ENCODE measurements at places on chromosomes 5 and 9.
A peak's percentile ranks its signal among the peaks of the same experiment; 100 is the strongest.

GRCh38 chr5:180787711-180788431 is 14.7 kb downstream of the MGAT1 start:
- H3K27me3 ChIP-seq, result no peaks in the 10 kb centered on the region
- no peak overlapping the region for H3K27ac ChIP-seq
- H3K36me3 ChIP-seq, result peaks cover 46% of the 10 kb centered on the region
- no peak overlapping the region for H3K4me3 ChIP-seq
- DNase-seq, result no peak

DNA sequence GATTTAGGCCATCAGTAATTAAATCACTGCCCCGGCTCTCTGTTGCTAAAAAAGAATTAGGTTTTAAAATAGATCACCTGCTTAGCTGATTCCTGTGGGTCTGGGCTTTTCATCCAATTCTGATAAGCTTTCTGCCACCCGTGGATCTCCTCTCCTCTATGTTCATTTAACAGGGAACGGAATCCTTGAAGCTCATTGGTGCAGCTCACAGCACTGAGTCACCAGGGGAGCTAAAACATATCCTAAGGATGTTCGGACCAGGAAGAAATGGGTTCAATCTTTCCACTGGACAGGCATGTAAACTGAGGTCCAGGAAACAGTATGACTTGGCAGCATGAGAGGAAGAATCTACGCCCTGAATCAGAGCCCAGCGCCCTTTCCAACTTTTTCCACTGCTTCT is 267.1 kb upstream of the GRIA1 start:
- no peak overlapping the region for H3K27ac ChIP-seq
- no peaks in the 10 kb centered on the region for H3K36me3 ChIP-seq
- no peak overlapping the region for H3K4me3 ChIP-seq
- DNase-seq, result no peak

DNA sequence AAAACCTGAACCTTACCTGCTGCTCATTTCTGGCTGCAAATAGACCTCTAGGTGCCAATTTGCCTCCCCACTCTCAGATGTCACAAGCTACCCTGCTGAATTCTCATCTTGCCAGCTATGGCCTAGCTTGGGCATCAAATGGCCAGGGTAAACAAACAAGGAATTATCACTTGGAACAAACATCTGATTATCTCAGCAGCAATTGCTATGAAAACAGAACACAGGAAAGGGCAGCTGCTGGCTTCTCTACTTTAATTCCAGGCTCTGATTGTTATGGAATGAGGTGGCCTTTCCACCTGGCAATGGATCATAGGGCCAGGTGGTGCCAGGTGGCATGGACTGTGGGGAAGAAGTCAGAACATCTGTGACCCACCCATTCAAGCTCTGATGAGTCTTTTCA is 505.1 kb downstream of the TLR4 start:
- H3K36me3 ChIP-seq, result no peaks in the 10 kb centered on the region
- no peak for DNase-seq
- no peak overlapping the region for H3K4me3 ChIP-seq

DNA sequence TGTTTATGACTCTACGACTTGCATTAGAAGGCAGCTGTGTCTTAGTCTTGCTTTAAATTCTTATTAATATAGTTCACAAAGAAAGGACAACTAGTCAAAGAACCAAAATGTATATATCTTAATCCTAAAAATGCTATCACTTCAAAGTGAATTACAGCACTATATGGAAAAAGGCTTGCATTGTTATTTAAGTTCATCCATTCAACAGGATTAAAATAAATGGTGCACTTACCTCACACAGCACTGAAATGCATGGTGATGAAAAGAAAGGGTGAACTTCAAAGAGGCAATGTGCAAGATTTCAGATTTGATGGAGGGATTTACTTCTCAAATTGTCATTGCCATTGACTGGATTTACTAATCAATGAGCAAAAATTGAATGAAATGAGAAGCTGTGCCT is 344.4 kb upstream of the NUDT12 start:
- no peaks in the 10 kb centered on the region for H3K27me3 ChIP-seq
- H3K27ac ChIP-seq, result no peak overlapping the region
- H3K36me3 ChIP-seq, result no peaks in the 10 kb centered on the region
- no peak for DNase-seq

GRCh38 chr5:55897206-55897894 is 46.2 kb downstream of the IL31RA start:
- H3K4me1 ChIP-seq, result peaks cover 10% of the 10 kb centered on the region
- DNase-seq, result no peak
- H3K27me3 ChIP-seq, result no peaks in the 10 kb centered on the region
- no peak overlapping the region for H3K27ac ChIP-seq
- no peak overlapping the region for H3K4me3 ChIP-seq
- H3K36me3 ChIP-seq, result no peaks in the 10 kb centered on the region

DNA sequence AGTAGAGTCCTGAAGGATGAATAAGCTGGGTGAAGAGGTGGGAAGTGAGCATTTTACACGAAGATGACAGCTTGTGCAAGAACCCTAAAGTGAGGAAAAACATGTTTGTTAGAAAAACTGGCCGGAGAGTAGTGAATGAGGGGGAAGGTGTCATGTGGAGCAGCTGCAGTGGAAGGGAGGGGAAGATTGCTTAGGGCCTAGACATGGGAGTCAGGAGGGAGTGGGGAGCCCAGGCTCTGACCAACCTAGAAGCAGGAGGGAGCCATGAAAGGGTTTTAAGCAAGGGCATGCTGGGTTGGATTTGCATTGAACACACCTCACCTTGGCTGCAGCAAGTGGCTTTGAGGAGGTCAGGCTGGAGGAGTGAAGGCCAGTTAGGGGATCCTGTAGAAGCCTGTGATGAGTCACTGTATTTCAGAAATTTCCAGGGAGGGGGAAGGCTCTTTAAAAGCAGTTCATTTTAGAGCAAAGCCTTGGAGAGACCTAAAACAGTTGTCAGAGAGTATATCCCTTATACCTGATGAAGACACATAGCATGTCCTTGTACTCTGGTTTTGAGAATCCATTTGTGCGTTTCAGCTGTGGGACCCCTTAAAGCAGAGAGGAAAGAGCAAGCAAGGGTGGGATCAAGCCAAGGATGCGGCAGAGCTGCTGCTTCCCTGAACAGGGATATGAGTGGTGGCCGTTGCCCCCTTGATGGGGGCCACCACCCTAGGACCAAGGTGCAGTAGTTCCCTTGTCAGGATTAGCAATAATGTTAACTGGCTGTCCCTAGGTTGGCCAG is 45.4 kb downstream of the ANGPTL2 start:
- DNase-seq, result no peak
- no peaks in the 10 kb centered on the region for H3K27me3 ChIP-seq
- no peak overlapping the region for H3K4me3 ChIP-seq
- H3K4me1 ChIP-seq, result peaks cover 38% of the 10 kb centered on the region
- H3K27ac ChIP-seq, result no peak overlapping the region
- H3K36me3 ChIP-seq, result no peaks in the 10 kb centered on the region

- no peak for DNase-seq
- no peak overlapping the region for H3K27ac ChIP-seq
- H3K4me3 ChIP-seq, result no peak overlapping the region
- no peaks in the 10 kb centered on the region for H3K36me3 ChIP-seq
These were observed 34.5 kb upstream of the LIFR start for GRCh38 chr5:38590838-38591522.

- H3K36me3 ChIP-seq, result no peaks in the 10 kb centered on the region
- no peak overlapping the region for H3K27ac ChIP-seq
- H3K27me3 ChIP-seq, result no peaks in the 10 kb centered on the region
- no peak overlapping the region for H3K4me3 ChIP-seq
- no peak for DNase-seq
These were observed 28.4 kb upstream of the NADK2 start for GRCh38 chr5:36270175-36270574.

GRCh38 chr5:92566113-92566786 is 1014.8 kb downstream of the NR2F1-AS1 start:
- H3K4me1 ChIP-seq, result no peaks in the 10 kb centered on the region
- no peaks in the 10 kb centered on the region for H3K27me3 ChIP-seq
- no peaks in the 10 kb centered on the region for H3K36me3 ChIP-seq
- H3K27ac ChIP-seq, result no peak overlapping the region
- H3K4me3 ChIP-seq, result no peak overlapping the region
- DNase-seq, result no peak

- no peak for DNase-seq
- no peaks in the 10 kb centered on the region for H3K36me3 ChIP-seq
- H3K4me3 ChIP-seq, result no peak overlapping the region
These were observed 34.1 kb downstream of the BNIP1 start for GRCh38 chr5:173178369-173178910.

DNA sequence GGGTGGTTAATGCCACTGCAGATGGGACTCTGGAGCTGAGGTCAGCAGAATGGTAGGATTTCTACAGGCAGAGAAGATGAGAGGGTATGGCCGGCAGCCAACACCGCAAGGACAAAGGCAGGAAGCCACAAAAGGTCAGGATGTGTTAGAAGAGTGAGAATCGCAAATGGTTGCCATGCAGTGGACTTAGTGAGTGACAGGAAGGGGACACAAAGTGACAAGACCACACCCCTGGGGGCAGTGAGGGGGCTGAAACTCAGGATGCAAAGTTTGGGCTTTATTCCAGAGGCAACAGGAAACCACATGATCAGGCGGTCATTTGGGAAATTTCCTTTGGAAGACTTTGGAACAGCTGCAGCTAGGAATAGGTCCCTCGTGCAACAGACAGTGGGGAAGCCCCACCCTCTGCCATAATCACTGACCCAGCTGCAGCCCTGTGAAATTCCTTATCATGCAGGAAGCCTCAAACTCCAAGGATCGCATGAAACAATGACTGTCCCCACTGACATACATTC is 14.2 kb upstream of the CCDC180 start:
- peaks cover 7% of the 10 kb centered on the region for H3K4me1 ChIP-seq
- DNase-seq, result no peak
- no peaks in the 10 kb centered on the region for H3K27me3 ChIP-seq

DNA sequence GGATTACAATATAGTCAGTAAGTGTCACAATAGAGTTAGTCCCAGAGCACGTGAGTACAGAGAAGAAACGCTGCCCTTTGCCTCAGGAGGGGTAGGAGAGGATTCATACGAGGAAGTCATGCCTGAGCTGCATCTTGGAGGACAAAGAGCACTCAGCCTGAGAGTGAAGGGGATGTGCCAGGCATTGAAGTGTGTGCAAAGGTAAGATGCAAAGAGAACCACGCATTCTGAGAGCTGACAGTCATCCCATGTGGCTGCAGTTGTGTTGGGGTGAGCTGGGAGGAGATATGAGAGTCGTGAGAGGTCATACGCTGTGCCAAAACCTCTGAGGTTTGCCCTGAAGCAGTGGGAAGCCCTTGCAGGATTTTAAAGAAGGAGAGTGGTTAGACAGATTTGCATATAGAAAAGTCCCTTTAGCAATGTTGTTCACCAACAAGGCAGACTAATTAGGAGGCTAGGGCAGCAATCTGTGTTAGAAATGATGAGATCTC is 97.5 kb downstream of the PIP5K1B start:
- no peaks in the 10 kb centered on the region for H3K36me3 ChIP-seq
- H3K27me3 ChIP-seq, result no peaks in the 10 kb centered on the region
- H3K4me1 ChIP-seq, result no peaks in the 10 kb centered on the region
- H3K4me3 ChIP-seq, result no peak overlapping the region

DNA sequence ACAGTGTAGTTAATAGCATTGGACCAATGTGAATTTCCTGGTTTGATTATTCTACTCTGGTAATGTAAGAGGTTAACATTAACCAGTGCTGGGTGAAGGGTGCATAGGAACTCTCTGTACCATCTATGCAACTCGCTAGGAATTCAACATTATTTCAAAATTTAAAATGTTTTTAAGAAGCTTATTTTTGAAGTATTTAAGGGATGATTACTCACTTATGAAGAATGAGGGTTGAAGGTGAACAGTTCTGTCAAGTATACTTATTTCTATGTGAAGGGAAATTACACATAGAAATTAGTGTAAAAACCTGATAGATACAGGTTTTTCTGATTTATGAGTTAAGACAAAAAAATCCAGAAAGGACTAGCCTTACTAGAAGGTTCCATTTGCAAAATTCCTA is 165.8 kb downstream of the INSYN2B start:
- DNase-seq, result no peak
- no peaks in the 10 kb centered on the region for H3K36me3 ChIP-seq
- no peaks in the 10 kb centered on the region for H3K4me1 ChIP-seq
- H3K27me3 ChIP-seq, result peaks cover 12% of the 10 kb centered on the region

GRCh38 chr9:132020272-132020671 is 59.4 kb downstream of the MED27 start:
- no peak overlapping the region for H3K27ac ChIP-seq
- no peaks in the 10 kb centered on the region for H3K36me3 ChIP-seq
- no peak for DNase-seq

- no peak for DNase-seq
- H3K27me3 ChIP-seq, result peaks cover 52% of the 10 kb centered on the region
- no peaks in the 10 kb centered on the region for H3K36me3 ChIP-seq
- H3K4me3 ChIP-seq, result peak within 1 kb of the TSS; percentile 58
These were observed at the start of gene SH3GL2 for GRCh38 chr9:17578911-17579793. Gene SH3GL2, plus strand, starts transcription at chr9:17579066.

GRCh38 chr5:53834500-53834899 is 274.1 kb downstream of the NDUFS4 start:
- no peaks in the 10 kb centered on the region for H3K36me3 ChIP-seq
- H3K4me1 ChIP-seq, result no peaks in the 10 kb centered on the region
- no peak overlapping the region for H3K27ac ChIP-seq
- no peak for DNase-seq
- no peak overlapping the region for H3K4me3 ChIP-seq

DNA sequence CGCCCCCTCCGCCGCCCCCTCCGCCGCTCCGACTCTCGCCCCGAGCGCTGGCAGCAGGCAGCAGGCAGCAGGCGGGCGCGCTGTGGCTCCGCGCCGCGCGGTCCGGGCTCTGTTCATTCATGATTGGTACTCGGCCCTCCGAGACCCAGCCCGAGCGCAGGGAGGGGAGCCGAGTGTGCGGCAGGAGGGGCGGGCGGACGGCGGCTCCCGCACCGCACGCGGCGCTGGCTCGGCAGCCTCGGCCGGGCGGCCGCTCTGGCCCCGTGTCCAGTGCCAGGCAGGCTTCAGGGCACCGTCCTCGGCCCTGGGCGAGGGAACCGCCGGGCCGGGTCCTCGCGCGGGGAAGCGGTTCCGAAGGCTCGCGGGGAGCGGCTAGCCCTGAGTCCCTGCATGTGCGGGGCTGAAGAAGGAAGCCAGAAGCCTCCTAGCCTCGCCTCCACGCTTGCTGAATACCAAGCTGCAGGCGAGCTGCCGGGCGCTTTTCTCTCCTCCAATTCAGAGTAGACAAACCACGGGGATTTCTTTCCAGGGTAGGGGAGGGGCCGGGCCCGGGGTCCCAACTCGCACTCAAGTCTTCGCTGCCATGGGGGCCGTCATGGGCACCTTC is at the start of gene KCNIP1:
TSS of gene KCNIP1 (plus strand) at position 31 of the 607 bp plus-strand sequence.
- H3K4me1 ChIP-seq, result peaks cover 9% of the 10 kb centered on the region
- H3K27me3 ChIP-seq, result peaks cover 24% of the 10 kb centered on the region
- H3K4me3 ChIP-seq, result peak within 1 kb of the TSS; percentile 46
- H3K36me3 ChIP-seq, result no peaks in the 10 kb centered on the region

GRCh38 chr9:134231330-134231745 is 67.0 kb upstream of the RNU6ATAC start:
- H3K27me3 ChIP-seq, result peaks cover 16% of the 10 kb centered on the region
- no peak for DNase-seq
- no peak overlapping the region for H3K27ac ChIP-seq
- no peaks in the 10 kb centered on the region for H3K36me3 ChIP-seq

Data from suprapubic skin (tissue), 4 donors.